MG63 (cell line): ENCODE measurements at places on chromosomes 5 and 9. TPM values are rescaled to one million over a fixed set of nuclear protein-coding genes. Genes with fewer than 3 reads are reported as not detected.

Gene FAM221B
- total RNA-seq: not detected in 2 replicates

Gene SETD9
- total RNA-seq: 16.0 and 22.5 TPM in 2 replicates

Gene KCNT1
- total RNA-seq: not detected in 2 replicates

Gene PHF24
- not detected in 2 replicates for total RNA-seq

Gene SCGB3A2
- total RNA-seq: not detected in 2 replicates
